ENCODE measurements at places on chromosomes 5 and 9.

- peak; percentile 85 for DNase-seq
Observed at GRCh38 chr5:72138943-72139521, 31.8 kb downstream of the MAP1B start.

- DNase-seq: no peak
Observed at GRCh38 chr5:181040631-181040945, 522 bp downstream of the BTNL9 start.

DNA sequence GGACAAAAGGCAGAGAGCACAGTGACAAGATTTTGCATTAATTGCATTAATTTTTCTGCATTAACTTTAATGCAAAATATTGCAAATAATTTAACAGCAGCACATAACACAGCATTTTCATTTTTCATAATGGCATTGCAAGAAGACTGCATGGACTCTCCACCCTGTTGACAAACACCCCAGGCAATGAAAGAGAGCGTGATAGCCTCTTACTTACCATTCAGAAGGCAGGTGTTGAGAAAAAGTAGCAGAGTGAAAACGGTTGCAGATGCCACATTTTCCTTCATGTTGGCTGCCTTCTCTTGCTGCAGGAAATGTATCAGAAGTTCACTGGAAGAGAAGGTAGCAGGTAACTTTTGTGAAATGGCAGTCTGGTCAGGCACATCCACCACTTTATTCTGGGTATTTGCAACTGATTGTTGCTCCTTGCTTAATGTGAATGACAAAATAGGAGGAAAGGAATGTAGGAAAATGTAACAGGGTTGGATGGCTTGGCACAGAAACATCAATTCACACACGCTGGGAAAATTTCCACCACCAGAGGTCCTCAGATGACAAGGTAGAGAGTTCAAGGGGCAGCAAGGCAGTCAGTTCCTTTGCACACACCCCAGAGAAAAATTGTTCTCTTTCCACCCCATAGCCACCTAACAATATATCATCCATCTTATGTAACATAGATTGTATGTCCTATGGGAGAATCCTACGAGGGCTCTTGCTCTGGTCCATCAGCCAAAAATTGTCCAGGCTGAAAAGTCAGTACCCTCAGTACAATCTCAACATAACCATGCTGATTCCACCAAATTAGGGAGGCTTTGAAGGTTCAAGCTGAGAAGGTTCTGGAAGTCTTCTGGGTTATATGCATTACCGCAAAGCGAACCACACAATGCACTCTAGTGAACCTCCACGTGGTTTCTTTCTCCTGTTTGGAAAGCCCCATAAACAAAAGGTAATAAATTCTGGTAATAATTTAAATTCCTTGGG, 41.9 kb upstream of the AGXT2 start:
- DNase-seq: peak; percentile 51

GRCh38 chr5:141701360-141702119, 19.5 kb upstream of the ARAP3 start:
- no peak for DNase-seq

DNA sequence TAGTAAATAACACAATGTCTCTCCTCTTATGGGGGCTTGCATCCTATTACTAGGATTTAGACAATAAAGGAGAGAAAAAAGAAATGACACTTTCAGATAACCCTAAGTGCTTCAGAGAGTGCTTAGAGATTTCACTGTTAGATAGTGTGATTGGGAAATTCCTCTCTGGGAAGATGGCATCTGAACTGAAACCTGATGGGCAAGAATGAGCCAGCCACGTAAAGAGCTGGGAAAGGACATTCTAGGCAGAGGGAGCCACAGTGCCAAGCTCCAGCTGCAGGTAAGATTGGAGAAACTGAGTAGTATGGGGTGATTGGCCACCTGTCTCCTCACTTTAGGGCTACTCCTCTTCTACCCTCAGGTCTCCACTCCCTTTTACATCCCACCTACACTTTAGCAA, 14.5 kb downstream of the CDO1 start:
- DNase-seq: no peak

DNA sequence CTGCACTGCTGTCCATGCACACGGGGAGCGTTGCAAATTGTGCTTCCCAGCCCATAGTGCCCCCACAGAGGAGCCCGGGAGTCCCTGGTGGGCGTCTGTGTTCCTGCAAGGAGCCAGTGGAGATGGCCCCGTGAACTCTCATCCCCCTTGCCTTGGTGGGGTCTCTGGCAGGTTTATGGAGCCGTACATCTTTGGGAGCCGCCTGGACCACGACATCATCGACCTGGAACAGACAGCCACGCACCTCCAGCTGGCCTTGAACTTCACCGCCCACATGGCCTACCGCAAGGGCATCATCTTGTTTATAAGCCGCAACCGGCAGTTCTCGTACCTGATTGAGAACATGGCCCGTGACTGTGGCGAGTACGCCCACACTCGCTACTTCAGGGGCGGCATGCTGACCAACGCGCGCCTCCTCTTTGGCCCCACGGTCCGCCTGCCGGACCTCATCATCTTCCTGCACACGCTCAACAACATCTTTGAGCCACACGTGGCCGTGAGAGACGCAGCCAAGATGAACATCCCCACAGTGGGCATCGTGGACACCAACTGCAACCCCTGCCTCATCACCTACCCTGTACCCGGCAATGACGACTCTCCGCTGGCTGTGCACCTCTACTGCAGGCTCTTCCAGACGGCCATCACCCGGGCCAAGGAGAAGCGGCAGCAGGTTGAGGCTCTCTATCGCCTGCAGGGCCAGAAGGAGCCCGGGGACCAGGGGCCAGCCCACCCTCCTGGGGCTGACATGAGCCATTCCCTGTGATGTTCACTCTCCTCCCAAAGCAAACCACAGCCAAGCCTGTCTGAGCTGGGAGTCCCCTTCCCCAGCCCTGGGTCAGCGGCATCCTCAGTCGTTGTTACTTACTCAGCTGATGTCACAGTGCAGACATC, 3.1 kb downstream of the MRPS2 start:
- no peak for DNase-seq

DNA sequence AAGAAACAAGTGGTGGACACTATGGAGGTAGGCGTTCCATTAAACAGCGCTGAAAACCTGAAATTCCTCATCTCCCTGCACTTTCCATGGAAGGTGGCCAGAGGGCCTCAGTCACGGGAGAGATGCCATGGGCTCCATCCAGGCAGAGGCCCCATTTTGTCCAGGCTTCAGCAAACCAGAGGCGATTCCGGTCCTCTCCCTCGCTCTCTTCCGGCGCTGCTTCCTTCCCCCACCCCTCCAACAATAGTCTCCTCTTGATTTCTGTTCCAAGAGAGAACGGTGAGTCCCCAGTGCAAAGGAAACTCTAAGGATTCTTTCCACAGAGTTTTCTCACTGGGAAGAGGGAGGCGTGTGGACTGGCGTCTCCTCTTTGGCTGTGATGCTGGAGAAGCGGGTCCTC, 7.5 kb downstream of the ZNF366 start:
- DNase-seq: no peak

DNA sequence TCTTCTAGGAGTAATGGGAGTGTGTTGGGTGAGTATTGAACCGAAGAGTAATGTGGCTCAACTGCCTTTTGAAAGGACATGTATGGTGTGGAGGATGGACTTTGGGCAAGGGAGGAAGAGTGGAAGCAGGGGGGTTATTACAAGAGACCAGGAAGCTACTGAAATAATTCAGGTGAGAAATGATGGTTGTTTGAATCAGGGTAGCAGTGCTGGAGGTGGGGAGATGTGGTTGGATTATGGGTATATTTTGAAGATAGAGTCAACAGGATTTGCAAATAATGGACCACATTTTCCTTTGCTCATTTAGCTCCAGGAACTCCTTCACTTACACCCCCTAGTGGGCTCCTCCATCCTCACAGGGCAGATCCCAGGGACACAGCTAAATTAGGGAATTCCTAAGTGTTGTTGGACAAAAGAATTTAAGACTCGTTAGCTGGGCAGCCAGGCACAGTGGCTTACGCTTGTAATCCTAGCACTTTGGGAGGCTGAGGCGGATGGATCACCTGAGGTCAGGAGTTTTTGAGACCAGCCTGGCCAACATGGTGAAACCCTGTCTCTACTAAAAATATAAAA, 1.2 kb upstream of the SLC4A9 start:
- peak; percentile 32 for DNase-seq

- no peak for DNase-seq
Observed at GRCh38 chr9:20972684-20973083, 58.8 kb downstream of the HACD4 start.

GRCh38 chr5:12323637-12324229, 419.5 kb upstream of the CTNND2 start:
- DNase-seq: no peak

- DNase-seq: no peak
Observed at GRCh38 chr9:134220311-134220710, 55.9 kb upstream of the RNU6ATAC start.

DNA sequence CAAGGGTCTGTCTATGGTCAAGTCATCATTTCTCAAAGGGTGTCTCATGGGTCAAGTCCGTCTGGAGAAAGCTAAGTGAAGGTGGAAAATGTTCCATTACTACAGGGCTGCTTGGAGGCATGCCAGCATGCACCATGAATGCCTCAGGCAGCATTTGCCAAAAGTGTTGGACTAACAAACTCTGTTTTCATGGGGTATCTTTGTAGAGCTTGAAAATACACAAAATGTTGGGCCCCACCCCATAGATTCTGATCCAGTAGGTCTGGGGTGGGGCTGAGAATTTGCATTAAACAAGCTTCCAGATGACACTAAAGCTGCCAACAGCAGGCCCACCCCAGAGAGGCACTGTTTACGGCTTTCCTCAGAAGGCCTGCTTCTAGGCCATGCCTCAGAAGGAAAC, 75.0 kb upstream of the FRRS1L start:
- DNase-seq: no peak

- DNase-seq: no peak
Observed at GRCh38 chr9:114271556-114272510, 51.1 kb upstream of the ORM1 start.

Data from foreskin melanocyte (primary cell).